ENCODE measurements at places on chromosomes 3 and 15.

DNA sequence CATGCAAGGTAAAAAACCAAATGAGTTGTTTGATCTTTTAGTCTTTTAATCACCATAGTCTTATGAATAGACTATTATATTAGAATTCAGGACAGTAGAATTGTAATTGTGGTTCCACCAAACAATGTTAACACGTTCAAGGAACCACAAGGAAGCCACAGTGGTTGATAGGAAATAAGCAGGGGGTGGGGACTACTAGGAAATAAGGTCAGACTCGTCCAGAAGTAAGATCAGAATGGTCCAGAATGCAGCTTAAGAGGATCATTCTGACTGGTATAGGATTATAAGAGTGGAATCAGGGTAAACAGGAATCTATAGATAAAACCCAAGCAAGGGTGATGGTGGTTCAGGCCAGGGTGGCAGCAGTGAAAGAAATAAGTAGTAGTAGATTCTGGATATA is 7.5 kb downstream of the MYNN start:
- DNase-seq, result no peak

- DNase-seq, result no peak
Measured at GRCh38 chr3:28590860-28591259, 242.2 kb upstream of the AZI2 start.

DNA sequence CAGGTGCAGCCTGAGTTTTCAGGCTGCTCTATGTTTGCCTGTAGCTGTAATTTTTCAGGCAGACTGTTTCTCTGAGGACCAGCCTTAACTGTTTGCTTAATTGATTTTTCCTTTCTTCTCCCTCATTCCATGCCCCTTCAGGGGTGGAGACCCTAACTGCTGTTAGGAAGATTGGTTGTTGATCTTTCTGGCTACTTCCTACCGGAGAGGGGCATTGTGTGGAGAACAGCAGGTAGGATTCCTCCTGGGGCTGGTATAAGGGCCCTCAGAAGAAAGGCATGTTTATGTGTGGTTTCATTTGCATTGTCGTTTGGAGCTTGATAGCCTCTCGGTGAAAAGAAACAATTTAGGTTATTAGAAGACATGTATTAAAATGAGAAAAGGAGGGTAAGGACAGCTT is 56.9 kb upstream of the GOLGA6L2 start:
- no peak for DNase-seq

- no peak for DNase-seq
Measured at GRCh38 chr3:134911586-134912548, 116.8 kb downstream of the EPHB1 start.

- no peak for DNase-seq
Measured at GRCh38 chr15:79185199-79185598, 94.6 kb upstream of the RASGRF1 start.

DNA sequence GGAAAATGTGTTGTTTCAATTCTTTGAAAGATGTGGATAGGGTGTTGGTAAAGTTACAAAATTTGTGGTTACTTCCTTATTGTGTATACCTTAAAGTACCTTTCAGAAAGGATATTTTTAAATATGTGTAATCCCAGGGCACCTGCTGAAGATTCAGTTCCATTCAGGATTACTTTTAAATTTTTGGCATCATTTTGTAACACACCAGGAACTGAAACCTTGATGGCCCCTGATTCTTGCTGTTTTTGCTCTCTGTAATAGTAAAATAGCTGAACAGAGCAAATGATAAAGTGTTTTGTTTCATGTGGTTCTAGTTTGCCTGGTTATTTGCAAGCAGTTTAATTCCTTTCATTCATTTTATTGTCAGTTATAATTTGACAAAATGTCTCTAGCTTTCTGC is 160.9 kb downstream of the KLHL25 start:
- DNase-seq, result no peak

DNA sequence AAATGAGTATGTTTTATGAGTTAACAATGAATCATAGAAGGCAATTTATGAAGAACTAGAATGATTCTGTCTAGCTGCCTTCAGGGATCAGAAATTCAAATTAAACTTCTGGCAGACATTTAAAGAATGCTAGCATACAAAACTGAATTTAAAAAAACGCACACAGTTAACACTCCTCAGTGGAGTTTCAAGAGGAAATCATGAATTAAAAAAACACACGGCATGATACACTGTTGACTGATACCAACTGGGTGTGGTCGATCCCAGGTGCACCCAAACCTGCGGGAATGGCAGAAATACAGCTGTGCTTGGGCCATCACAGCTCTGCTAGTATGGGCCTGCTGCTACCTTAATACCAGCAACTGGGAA is 526.0 kb downstream of the FOXP1 start:
- DNase-seq, result peak; percentile 39

DNA sequence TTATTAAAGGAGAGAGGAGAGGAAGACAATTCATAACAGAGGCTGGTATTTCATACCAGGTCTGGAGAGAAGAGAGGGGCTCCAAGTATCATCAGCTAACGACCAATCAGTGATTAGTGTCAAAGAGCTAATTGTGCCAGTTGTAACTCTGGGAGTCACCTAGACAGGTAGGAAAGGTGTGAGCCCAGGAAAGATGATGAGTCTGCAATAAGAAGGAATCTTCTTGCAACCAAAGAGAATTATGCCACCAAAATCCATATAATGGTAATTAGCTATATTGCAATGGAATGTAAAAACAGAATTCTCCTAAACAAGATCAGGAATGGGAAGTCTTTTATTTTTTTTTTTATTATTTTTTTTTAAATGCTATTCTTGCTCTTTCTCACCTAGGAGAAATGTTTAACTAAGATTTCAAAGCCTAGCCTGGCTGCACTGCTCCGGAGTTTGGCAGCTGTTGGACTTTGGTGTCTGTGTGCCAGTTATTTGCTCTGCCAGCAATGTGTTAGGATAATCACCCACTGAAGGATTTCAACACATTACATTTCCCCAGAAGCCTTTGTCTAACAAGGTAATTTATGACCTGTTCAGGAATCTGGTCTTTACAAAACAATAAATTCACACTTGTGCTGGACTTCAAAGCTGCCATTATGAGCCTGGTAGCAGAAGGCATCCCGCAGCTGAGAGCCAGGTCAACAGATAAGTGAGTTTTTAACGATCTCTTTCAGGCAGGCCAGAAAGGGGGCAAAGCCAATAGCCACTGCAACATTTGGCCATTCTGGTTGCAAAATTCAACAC is 89.4 kb downstream of the FOXB1 start:
- DNase-seq, result no peak

DNA sequence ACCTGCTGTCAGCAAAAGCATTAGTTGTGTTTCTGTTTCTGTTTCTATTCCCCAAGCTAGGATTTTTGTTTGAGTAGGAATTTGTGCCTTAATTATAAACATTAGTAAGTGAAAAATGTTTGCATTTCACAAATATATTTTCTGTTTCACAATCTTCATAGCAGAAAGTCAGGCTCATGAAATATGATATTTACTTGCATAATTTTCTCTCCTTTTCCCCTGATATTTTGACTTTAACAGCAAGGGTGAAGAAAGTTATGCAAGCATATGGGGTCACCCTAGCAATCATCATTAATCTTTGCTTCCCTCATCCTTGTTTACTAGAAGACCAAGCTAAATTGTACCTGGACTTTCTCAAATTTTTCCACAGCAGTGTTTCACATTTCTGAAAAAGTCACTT is 140.3 kb upstream of the SEMA6D start:
- peak; percentile 46 for DNase-seq

- DNase-seq, result no peak
Measured at GRCh38 chr3:183555541-183556081, at the start of gene KLHL6. Gene KLHL6 (minus strand): TSS chr3:183555706. CDS start chr3:183555653, 53 bp downstream.

DNA sequence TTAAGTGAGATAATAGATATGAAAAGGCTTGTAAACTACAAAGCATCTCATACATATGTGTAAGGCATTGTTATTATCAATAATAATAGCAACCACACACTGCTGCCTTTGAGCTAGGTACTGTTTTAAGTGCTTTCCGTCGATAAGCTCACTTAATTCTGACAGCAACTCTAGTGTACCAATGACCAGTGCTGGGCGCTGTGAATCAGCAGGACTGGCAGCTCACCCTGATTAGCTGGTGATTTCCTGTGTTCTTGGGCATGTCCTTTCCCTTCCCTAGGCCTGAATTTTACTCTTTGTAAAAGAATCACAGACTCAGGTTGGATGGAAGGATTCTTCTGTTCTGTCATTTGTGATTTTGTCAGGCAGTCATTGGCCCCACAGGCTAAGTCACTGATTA is 215.6 kb downstream of the LPP start:
- no peak for DNase-seq

DNA sequence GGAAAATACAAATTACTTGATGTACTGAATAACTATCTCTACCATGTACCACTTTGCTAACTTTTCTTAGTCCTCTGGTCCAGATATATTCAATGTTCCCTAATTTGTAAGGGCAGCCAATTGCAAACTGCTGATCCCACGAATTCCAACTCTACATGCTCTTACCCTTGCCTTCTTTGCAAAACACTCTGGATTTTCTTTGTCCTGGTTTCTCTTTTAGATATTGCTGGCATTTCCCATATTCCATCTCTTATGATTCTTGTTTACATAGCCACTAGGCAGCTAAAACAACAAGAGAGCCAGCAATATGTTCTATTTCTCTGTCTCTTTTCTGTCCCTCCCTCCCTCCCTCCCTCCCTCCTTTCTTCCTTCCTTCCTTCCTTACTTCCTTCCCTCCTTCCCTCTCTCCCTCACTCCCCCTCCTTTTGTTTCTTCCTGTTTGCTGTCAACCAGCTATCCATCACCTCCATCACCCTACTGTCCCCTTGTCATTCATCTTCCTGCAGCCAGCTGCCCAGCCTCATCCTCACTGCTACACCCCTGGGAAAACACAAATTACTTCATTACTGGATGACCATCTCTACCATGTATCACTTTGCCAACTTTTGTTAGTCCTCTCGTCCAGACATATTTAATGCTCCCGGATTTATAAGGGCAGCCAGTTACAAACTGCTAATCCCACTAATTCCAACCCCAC is 33.8 kb downstream of the SETMAR start:
- DNase-seq, result no peak

- no peak for DNase-seq
Measured at GRCh38 chr3:117518364-117518763, 808.8 kb downstream of the TUSC7 start.

GRCh38 chr3:55243678-55244077 is 243.4 kb downstream of the WNT5A start:
- no peak for DNase-seq

- DNase-seq, result no peak
Measured at GRCh38 chr3:72579581-72580245, 268.5 kb downstream of the SHQ1 start.

DNA sequence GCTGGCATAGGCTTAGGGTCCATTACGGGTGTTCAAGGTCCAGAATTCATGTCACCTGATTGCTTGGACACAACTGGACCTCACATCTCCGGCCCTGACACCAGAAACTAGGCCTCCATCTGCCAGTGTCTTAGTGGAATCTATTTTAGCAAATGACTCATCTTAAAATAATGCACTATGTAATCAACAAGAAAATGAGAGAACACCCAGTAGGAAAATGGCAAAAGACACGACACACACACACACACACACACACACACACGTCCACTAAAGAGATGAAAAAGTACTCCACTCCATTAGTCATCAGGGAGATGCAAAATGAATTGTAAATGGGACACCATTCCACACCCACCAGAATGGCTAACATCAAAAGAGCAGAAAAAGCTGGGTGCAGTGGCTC is 11.2 kb downstream of the APBA2 start:
- DNase-seq, result peak; percentile 91

DNA sequence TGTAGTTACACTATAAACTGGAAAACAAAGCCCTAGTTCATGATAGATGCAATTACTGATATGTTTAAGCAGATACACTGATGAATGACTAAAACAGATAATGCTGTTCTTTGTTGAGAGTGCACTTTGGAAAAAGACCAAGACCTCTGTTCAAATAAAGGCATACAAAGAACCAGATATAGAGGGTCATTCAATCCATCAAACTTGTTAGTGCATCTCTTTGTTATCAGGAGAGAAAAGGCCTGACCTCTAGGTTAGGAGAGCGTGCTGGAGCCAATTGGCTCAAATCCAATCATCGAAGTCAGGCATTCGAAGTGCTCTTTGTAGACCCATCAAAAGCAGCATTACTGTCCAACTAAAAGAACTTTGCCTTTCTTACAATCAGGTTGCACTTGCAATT is 124.2 kb downstream of the TFG start:
- no peak for DNase-seq

DNA sequence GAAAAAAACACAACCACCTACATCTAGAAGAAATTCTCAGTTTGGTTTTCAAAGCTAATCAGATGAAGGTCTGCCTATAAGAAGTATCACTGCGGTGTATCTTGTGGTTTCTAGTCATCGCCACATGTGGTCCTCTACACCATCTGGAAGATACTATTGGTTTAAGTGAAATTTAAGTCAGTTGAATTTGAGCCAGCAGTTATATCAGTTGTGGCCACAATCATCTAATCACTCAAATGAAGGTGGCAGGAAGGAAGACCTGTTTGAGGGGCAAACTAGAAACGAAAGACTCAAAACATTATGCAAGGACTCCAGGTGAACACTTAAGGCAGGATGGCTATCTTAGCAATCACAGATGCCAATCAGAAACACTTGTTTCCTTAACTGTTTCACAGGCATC is 48.7 kb downstream of the ETV5 start:
- DNase-seq, result no peak

DNA sequence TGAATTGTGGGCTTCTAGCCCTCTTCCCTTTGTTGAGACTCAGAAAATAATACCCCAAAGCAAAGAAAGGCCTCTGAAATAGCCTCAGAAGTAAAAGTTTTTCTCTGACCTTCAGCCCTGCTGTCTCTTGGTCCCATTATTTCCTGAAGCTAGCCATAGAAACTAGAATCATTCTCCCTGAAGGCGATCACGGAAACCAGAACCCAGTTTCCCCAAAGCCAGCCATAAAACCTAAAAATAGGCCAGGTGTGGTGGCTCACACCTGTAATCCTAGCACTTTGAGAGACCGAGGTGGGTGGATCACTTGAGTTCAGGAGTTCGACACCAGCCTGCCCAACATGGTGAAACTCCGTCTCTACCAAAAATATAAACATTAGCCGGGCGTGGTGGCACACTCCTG is 27.2 kb downstream of the EXD1 start:
- no peak for DNase-seq
